H9 (cell line): ENCODE measurements at places on chromosomes 2 and 18. TPM values are rescaled to one million over a fixed set of nuclear protein-coding genes. Genes with fewer than 3 reads are reported as not detected.
A peak's percentile ranks its signal among the peaks of the same experiment; 100 is the strongest.

DNAJC5G gene
- 0.37 and 0.44 TPM in 2 replicates for total RNA-seq

DNA sequence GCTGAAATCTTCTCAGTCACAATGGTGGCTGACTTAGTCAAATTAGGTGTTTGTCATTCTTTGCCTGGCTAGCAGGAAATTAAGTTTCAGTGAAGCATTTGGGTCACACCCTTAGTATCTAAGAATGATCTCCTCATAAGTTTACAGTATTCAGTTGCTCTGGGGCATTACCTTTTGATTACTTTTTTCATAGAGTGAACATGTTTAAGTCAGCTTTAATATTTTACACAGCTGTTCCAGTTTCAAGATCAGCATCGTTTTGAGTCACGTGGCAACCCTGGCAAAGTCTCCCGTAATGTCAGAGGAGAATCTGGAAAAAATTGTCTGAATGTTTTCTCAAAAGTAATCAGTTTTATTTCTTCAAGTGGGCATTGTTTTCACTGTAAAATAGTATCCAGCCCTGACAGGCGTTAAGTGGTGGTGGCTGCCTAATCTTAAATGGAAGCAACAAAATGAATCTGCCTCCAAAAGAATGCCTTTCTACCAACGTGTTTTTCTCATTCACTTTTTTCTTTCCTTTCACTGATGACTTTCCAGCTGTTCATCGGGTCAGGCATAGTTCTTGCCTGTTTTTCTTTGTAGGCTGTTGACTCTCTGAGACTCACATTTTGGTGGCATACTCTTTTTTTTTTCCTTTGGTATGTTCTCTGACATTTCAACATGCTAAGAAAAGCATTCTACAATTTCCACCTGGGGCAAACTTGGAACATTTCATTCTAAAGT lies 319.6 kb upstream of the TCF4 start:
- H3K27ac ChIP-seq = no peak overlapping the region
- H3K36me3 ChIP-seq = no peaks in the 10 kb centered on the region; the same call in 2 of the 3 replicates
- peaks cover 6% of the 10 kb centered on the region; the same call in 1 of the 2 replicates for H3K4me1 ChIP-seq
- no peaks in the 10 kb centered on the region for H3K27me3 ChIP-seq
- no peak overlapping the region for H3K4me3 ChIP-seq

DNA sequence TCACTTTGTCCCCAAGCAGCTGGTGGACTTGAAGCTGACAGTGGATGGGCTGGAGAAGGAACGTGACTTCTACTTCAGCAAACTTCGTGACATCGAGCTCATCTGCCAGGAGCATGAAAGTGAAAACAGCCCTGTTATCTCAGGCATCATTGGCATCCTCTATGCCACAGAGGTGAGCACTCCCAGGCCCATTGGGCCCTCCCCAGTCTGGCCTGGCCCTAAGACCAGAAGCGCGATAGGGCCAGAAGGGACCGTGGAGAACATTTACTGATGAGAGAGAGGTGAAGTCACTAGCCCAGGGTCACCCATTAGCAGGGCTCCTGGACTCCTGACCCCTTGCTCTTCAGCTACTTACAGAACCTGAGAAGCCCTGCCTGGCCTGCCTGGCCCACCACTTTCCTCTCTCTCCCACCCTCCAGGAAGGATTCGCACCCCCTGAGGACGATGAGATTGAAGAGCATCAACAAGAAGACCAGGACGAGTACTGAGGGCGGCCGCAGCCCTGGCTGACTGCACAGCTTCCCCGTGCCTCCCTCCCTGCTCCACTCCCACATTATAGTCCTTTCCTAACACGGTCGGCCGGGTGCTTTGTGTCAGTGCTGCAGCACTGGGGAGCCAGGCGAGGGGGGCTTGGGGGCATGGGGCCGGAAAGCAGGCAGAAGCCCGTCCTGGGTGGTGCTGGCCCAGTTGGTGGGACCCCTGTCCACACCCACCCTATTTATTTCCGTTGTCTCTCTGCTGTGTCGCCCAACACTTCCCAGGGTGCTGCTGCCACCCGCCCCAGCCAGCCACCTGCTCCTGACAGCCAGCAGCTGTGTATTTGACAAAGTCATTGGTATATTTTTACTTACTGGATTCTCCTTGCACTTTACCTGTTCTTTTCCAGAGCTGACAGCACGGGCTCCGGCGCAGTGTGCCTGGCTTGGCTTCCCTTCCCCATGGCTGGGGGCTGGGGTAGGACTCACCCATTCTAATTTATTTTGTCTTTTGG lies 6.6 kb upstream of the TMEM214 start:
- DNase-seq = no peak
- no peaks in the 10 kb centered on the region for H3K4me1 ChIP-seq
- H3K4me3 ChIP-seq = no peak overlapping the region
- no peak overlapping the region for H3K27ac ChIP-seq

GRCh38 chr2:1246239-1246638 lies 167.0 kb upstream of the TPO start:
- no peak overlapping the region for H3K4me3 ChIP-seq
- DNase-seq = peak; percentile 45
- H3K36me3 ChIP-seq = no peaks in the 10 kb centered on the region
- no peak overlapping the region for H3K27ac ChIP-seq
- H3K4me1 ChIP-seq = no peaks in the 10 kb centered on the region

DNA sequence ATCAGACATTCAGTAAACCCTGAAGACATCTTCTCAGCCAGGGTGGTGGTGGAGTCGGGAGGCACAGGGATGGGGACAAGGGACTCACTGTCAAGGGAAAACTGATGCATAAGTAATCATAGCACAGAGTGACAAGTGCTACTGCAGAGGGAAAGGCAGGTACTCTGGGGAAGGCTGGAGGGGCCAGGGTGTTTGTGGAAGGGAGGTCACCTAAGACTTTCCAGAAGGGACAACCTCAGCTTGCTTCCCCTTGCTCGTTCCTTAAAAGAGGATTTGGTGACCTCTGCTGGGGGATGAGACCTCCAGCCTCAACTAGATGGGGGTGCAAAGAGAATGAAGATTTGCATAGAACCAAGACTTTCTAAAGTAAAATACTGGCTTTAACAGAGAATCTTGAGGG lies 99.5 kb downstream of the SLC4A3 start:
- H3K4me3 ChIP-seq = no peak overlapping the region
- H3K27ac ChIP-seq = no peak overlapping the region
- H3K4me1 ChIP-seq = no peaks in the 10 kb centered on the region

- no peaks in the 10 kb centered on the region; the same call in 1 of the 3 replicates for H3K36me3 ChIP-seq
- H3K27ac ChIP-seq = no peak overlapping the region
- no peak overlapping the region for H3K4me3 ChIP-seq
These were observed 36.9 kb downstream of the RIT2 start for GRCh38 chr18:43078478-43079092.

GRCh38 chr2:48144777-48145176 lies 238.5 kb upstream of the FBXO11 start:
- no peak for DNase-seq
- H3K36me3 ChIP-seq = no peaks in the 10 kb centered on the region
- H3K27me3 ChIP-seq = no peaks in the 10 kb centered on the region

DNA sequence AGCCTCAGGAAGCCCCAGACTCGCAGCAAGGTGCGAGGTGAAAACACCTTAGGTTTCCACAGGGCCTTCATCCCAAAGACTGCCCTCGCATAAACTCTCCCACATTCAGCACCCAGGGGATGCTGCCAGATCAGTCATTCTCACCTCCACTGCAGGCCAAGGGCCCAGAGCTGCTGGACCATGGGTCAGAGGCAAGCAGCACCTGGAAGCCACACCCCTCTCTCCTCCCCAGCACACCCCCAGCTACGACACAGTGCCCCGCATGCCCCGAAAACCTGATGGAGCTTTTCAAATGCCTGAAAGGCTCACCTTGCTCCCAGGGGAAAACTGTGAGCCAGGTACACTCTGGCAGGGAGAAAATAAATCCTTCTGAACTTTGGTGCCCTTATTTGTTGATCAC lies 31.9 kb upstream of the LDLRAD4 start:
- H3K27me3 ChIP-seq = no peaks in the 10 kb centered on the region
- no peak overlapping the region for H3K27ac ChIP-seq
- DNase-seq = no peak
- H3K4me3 ChIP-seq = no peak overlapping the region
- no peaks in the 10 kb centered on the region for H3K4me1 ChIP-seq

- no peak overlapping the region for H3K27ac ChIP-seq
- H3K4me3 ChIP-seq = no peak overlapping the region
- DNase-seq = no peak
- H3K36me3 ChIP-seq = peaks cover 6% of the 10 kb centered on the region; the same call in 1 of the 2 replicates
- H3K4me1 ChIP-seq = no peaks in the 10 kb centered on the region
These were observed 4.9 kb upstream of the IL1B start for GRCh38 chr2:112841295-112842044.

GRCh38 chr2:53829273-53829979 lies 30.3 kb downstream of the GPR75 start:
- H3K27me3 ChIP-seq = no peaks in the 10 kb centered on the region
- H3K27ac ChIP-seq = no peak overlapping the region
- peaks cover 10% of the 10 kb centered on the region; the same call in 1 of the 2 replicates for H3K4me1 ChIP-seq

DNA sequence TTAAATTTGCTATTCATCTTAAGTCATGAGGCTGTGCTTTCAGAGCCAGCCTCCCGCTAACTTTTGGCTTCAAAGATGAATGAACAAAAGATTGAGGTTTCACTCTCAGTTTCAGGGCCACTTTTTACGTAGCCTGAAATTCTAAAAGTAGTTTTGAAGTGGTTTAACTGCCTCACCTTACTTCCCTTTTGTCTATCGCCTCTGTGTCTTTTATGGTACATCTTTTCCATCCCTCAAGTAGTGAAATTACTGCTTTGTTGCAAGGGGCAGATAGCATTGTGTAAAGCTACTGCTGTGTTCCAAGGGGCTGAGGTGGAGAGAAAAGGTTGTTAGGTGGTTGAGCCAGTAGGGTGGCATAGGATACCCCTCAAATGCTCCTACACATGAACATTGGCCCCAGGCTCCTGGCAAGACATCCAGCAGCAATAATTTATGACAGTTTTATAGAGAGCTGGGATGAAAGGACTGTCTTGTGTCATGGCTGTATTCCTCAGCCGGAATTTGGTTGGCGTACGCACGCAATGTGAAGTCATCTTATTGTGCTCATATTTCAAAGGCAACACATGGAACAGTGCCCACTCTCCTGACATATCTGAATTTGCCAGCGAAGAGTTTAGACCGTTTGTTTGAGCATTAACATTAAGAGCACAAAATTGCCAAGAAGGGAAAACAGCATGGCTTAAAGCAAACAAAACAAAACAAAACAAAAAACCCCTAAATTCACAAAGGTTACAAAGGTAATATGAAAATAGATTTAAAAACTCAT lies 32.2 kb downstream of the QPCT start:
- no peak overlapping the region for H3K27ac ChIP-seq
- no peak overlapping the region for H3K4me3 ChIP-seq
- DNase-seq = no peak
- H3K36me3 ChIP-seq = no peaks in the 10 kb centered on the region
